ENCODE measurements at places on chromosomes 7 and 10. TPM values are rescaled to one million over a fixed set of nuclear protein-coding genes. Genes with fewer than 3 reads are reported as not detected.

The SEMA3A gene
- 0.25 TPM for polyA plus RNA-seq

The AKR1C1 gene
- polyA plus RNA-seq = 5.0 TPM

The CYP2C19 gene
- not detected for polyA plus RNA-seq

The MARVELD1 gene
- 5.8 TPM for polyA plus RNA-seq

The EN2 gene
- 0.19 TPM for polyA plus RNA-seq

The SLC39A12 gene
- 12.8 TPM for polyA plus RNA-seq

The ARHGAP12 gene
- 7.1 TPM for polyA plus RNA-seq

The MYL10 gene
- polyA plus RNA-seq = not detected

The WDR86 gene
- 4.1 TPM for polyA plus RNA-seq

The MINDY4 gene
- polyA plus RNA-seq = 5.1 TPM

The FAM24A gene
- not detected for polyA plus RNA-seq

The CTAGE6 gene
- not detected for polyA plus RNA-seq

The SHTN1 gene
- polyA plus RNA-seq = 56.0 TPM

The C10orf71 gene
- polyA plus RNA-seq = 1.6 TPM

The NRCAM gene
- 106 TPM for polyA plus RNA-seq

The OR13A1 gene
- not detected for polyA plus RNA-seq

The MKRN1 gene
- polyA plus RNA-seq = 189 TPM

The HTR5A gene
- polyA plus RNA-seq = 2.1 TPM

The NIPSNAP2 gene
- polyA plus RNA-seq = 75.0 TPM

The TMEM106B gene
- polyA plus RNA-seq = 8.0 TPM

The ZNF467 gene
- 9.1 TPM for polyA plus RNA-seq

The TSPAN13 gene
- polyA plus RNA-seq = 49.7 TPM

The SORCS1 gene
- 0.71 TPM for polyA plus RNA-seq

The GPR26 gene
- 0.59 TPM for polyA plus RNA-seq

The HACD1 gene
- polyA plus RNA-seq = 4.9 TPM

The LIPM gene
- not detected for polyA plus RNA-seq

The FAM25G gene
- not detected for polyA plus RNA-seq

The CALHM1 gene
- 0.37 TPM for polyA plus RNA-seq

The CASP7 gene
- 4.9 TPM for polyA plus RNA-seq

The EEPD1 gene
- 10.7 TPM for polyA plus RNA-seq

The KIAA1217 gene
- polyA plus RNA-seq = 1.7 TPM

The MMP21 gene
- not detected for polyA plus RNA-seq

The MYO1G gene
- 0.17 TPM for polyA plus RNA-seq

The SPDYE1 gene
- not detected for polyA plus RNA-seq

The NPSR1 gene
- polyA plus RNA-seq = not detected

The EGFR gene
- 15.0 TPM for polyA plus RNA-seq

The IRF5 gene
- polyA plus RNA-seq = 2.7 TPM

The METTL27 gene
- 23.2 TPM for polyA plus RNA-seq

The MBLAC1 gene
- polyA plus RNA-seq = 4.7 TPM

The CAV2 gene
- polyA plus RNA-seq = 3.8 TPM
